ENCODE measurements at places on chromosomes 1 and 21.

DNA sequence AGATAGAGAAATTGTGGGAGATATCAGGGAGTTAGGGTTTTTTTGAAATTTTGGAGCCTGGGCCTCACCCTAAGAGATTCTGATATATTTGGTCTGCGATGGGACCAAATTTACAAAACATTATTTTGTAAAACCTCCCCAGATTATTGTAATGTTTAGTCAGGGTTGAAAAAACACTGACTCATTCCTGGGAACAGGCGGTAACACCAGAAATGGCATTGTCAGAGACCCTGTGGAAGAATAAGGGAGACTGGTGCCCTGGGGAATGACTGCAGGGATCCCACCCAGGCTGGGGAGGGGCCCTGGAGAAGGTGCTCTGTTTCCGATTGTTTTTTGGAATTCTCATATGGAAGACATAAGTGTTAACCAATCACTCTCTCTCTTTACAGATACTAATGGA is 13.1 kb upstream of the STRIP1 start:
- DNase-seq = no peak

GRCh38 chr21:21373969-21374368 is 375.8 kb downstream of the NCAM2 start:
- peak; percentile 35 for DNase-seq

GRCh38 chr21:42427809-42428419 is 24.2 kb downstream of the UBASH3A start:
- no peak for DNase-seq

DNA sequence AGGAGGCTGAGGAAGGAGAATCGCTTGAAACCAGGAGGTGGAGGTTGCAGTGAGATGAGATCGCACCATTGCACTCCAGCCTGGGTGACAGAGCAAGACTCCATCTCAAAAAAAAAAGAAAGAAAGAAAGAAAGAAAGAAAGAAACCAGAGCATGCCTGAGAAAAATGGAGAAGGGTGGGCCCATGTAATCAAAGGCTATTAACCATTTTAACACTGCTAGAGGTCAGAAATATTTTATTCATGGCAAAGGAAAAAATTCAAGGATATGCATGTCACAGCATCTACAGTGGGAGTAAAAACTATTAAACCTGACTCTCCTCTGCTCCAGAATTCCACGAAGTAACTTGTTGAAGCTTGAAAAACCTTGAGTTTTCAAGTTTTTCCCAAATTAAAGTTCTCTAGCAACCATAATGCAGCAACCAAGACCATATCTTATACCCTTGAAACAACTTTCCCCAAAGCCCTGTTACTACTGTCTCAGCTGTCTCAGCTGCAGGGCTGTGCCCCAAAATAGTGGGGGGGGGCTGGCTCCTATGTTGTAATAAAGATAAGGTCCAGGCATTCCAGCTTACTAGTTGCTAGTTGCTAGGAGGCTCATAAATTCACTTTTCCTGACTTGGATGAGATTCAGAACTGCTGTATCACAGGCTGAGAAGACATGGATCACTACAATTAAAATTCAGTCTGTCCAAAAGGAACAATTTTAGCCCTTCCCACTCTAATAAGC is 112.9 kb upstream of the SOD1 start:
- DNase-seq = no peak

DNA sequence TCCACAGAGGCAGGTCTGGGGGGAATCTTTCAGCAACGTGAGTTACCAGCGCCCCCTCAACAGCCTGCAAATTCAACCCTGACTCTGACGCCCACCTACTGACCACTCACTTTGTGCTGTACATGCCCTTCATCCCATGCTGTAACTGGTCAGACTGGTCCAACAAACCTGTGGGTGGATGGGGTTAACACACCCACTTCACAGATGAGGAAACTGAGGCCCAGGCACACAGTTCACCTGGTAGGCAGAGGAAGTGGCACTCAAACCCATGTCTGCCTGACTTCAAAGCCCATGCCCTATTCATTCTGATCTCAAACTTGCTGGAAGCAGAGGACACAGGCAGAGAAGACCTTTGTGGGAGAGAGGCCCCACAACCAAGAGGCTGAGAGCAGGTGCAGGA is 172.9 kb downstream of the TRABD2B start:
- DNase-seq = no peak

GRCh38 chr21:41995577-41995976 is 14.6 kb downstream of the ZBTB21 start:
- DNase-seq = no peak

DNA sequence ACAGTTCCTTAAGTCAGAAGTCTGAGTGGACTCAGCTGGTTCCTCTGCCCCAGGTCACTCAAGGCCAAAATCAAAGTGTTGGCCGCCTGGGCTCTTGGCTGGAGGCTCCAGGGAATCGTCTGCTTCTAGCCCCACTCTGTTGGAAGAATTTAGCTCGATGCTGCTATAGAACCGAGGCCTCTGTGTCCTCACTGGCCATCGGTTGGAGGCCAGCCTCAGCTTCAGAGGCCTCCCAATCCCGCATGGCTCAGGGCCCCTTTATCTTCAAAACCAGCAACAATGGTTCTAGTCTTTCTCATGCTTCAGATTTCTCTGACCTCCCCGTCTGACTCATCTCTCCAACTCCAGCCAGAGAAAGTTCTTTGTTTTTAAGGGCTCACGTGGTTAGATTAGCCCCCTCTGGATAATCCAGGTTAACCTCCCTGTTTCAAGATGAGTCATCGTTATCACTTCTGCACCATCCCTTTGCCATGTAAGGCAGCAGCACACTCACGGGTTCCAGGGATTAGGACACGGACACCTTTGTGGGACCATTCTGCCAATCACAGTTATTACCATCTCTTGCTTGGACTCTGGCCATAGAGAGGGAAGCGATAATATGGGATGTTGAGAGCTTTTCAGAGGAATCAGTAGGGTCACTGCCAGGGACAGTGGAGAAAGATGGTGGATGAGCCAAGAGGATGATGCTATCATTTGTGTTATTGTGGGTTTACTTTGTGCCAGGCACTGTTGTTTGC is 13.6 kb downstream of the FHAD1 start:
- peak; percentile 63 for DNase-seq

GRCh38 chr1:54163573-54163972 is 10.8 kb upstream of the CDCP2 start:
- DNase-seq = no peak

DNA sequence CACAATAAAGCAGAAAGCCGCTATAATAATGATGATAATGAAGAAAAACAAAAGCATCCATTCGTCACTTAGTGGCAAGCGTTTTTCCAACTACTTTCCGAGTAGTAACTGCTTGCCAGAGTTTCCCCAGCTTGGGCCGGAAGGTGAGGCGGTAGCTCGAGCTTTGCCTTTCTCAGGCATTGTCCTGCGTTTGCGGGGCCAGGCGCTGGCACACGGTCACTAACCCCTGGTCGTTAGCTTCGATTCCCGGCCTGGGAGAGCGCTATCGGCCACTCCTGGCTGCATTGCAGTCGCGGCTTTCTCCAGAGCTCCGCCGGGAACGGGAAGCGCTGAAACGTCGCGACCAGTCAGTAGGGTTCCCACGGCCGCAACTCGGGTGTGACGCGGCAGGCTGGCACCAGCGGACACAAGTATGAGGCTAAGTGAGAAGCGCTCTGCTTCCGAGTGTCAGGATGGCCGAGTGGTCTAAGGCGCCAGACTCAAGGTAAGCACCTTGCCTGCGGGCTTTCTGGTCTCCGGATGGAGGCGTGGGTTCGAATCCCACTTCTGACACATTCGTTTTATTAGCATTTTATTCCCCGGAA is 14.6 kb upstream of the ZNF692 start:
- peak; percentile 98 for DNase-seq

- no peak for DNase-seq
These were observed 14.0 kb downstream of the SESN2 start for GRCh38 chr1:28273216-28273860.

- peak; percentile 49 for DNase-seq
These were observed 32.1 kb downstream of the IL12RB2 start for GRCh38 chr1:67339623-67340343.

Data from fibroblast of the aortic adventitia (primary cell).